HCT116 (cell line): ENCODE measurements at places on chromosomes 16 and 17.

GRCh38 chr17:44556832-44557606, at the start of gene FZD2:
TSS of gene FZD2 (plus strand) at chr17:44557484. CDS start at chr17:44557689, 205 bp downstream.
- DNase-seq, result peak; percentile 91

GRCh38 chr17:39926588-39927100, 757 bp downstream of the ORMDL3 start:
- DNase-seq, result no peak

DNA sequence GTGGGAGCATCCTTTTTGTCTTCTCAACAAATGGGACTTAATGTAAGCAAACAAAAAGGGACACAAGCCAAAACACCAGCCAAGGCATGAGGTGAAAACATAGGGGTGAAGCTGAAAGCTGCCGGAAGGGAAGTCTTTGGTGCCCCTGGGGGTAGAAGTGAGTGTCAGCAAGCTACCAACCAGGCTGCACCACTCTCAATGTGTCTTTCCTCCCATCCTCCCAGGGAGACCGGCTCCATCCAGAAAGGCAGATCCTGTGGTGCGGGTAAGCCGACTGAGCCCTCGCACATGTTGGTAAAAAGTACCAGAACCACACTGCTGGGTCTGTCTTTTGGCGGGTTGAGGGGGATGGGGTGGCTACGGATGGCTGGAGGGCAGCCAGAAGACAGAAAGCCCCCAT, 52.0 kb upstream of the SREBF1 start:
- no peak for DNase-seq

- no peak for DNase-seq
Measured at GRCh38 chr17:40457964-40458791, 14.9 kb downstream of the IGFBP4 start.

DNA sequence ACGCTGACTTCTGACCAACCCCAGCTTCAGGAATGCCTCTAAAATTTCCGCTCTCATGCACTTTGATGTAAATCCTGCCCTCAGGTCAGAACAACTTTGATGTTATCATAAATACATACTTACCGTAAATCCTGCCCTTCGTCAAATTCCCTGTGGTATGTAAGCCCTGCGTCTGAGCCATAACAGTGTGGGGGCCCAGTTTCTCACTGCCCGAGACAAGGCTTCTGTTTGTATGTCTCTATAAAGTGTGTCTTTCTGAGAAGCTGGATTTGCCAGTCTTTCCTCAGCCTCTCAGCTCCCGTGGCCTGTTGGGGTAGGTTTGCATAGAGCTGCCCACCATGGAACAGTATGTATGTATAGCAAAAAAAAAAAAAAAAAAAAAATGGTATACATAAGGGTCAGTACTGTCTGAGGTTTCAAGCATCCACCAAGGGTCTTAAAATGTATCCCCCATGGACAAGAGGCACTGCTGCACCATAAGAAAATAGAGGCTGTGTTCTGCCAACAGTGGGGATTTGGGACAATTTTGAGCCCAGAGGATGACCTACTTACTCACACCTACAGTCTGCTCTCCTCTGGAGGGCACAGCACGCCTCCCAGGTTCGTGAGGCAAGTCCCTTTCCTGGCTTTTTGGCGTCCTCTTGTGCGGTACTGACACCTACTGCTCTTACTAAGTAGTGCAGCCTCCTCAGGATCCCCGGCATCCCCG, 17.5 kb downstream of the PRMT7 start:
- DNase-seq, result peak; percentile 72

DNA sequence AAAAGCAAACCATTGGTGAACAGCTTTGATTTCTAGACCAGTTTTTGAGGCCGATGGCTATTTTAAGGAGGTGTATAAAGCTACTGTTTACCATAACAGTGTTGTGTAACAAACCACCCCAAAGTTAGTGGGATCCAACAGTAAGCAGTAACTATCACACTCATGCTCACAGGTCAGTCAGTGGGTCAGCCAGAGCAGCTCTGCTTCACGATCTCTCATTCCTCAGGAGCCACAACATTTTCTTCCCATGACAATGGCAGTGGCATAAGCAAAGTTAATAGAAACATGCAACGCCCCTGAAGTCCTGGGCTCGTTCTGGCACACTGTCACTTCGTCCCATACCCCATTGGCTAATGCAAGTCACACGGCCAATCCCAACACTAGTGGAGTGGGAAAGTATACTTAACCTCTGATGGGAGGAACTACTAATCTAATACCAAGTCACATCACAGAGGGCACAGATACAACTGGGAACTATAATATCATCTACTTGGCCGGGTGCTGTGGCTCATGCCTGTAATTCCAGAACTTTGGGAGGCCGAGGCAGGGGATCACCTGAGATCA, 28.0 kb upstream of the B4GALNT2 start:
- DNase-seq, result no peak

- no peak for DNase-seq
Measured at GRCh38 chr16:83742124-83742899, 65.5 kb upstream of the HSBP1 start.

DNA sequence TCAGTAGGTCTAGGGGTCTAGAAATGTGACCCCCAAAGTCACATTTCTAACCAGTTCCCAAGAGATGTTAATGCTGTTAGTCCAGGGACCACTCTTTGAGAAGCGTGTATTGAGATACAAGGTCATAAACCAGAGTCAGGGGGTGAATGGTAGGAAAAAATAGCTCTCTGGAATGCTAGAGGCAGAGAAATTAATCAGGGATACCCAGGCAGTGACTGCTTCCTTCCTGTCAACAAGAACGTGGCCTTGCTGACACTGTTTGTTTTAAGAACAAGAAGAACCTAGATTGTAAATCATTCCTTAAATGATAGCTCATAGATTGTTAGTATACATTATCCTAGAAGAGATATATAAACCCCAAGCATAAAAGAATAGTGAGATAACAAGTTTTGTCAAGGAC, 43.8 kb downstream of the PITPNM3 start:
- DNase-seq, result no peak

GRCh38 chr16:85606904-85607303, 6.2 kb upstream of the GSE1 start:
- no peak for DNase-seq

GRCh38 chr17:79295307-79295706, 220.7 kb downstream of the ENGASE start:
- no peak for DNase-seq

GRCh38 chr17:30823421-30823820, 1.1 kb downstream of the CRLF3 start:
- DNase-seq, result no peak

DNA sequence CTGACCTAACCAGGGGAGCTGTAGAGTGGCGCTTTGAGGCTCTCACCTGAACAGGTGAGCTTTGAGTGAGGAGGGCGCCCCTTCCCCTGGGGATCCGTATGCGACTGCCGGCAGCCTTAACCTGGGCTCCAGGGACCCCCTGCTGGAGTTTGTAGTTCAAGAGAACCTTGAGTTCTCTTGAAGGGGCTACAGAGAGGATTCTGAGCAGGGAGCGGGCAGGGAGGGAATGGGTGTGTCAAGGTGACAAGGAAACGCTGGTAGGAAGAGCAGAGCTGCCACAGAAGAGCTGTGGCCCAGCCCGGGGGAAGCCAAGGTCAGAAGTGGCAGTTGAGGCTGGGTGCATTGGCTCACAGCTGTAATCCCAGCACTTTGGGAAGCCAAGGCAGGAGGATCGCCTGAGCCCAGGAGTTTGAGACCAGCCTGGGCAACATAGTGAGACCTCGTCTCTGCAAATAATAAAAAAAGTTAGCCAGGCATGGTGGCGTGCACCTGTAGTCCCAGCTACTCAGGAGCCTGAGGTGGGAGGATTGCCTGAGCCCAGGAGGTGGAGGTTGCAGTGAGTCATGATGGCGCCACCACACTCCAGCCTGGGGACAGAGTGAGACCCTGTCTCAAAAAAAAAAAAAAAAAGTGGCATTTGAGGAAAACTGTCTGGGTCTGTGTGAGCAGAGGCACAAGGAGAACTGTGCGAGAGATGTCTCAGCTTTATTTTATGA, 1.2 kb downstream of the LLGL2 start:
- no peak for DNase-seq

GRCh38 chr17:699345-699744, 15.3 kb downstream of the VPS53 start:
- no peak for DNase-seq

- DNase-seq, result no peak
Measured at GRCh38 chr16:20791923-20792612, 14.2 kb downstream of the ERI2 start.

- no peak for DNase-seq
Measured at GRCh38 chr17:2058586-2059546, 4.0 kb downstream of the HIC1 start.

DNA sequence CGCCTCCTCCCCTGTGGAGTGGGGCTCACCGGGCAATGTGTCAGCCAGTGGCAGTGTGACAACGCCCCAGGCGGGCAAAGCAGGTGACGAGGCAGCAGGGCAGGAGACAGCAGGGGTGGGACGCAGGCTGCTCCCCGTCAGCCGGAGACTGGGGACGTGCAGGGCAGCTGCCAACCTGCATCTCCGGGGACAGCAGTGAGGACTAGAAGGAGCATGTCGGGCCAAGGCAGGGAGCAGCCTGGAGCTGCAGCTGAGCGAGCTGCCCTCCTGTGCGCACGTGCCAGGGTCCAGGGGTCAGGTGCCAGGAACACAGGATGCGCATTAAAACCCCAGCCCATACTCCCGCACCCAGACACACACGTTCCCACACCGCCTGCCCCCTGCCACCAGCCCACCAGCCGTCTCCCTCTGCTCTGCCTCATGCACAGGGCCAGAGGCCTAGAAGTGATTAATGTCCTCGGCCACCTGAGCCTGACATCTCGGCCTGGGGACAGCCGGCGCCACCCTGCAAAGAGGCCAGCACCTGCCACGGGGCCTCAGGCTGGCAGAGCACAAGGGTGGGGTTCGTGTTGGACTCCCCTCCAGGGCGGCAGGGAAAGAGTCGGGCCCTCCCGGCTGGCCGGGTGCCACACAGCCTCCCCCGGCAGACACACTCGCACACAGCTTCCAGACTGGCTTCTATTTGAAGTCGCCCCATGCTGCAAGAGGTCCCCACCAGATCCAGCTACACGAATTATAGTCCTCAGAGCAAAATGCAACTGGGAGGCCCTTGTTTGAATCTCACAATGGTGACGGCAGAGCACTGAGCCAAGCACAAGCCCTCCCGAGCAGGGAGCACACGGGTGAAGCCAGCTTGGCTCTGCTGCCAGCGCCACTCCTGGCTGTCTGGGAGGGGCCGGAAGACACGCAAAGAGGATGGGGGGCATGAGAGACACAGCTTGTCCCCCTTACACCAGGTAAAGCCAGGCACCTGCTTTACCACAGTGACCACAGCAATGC, 90.4 kb downstream of the RBFOX3 start:
- no peak for DNase-seq

DNA sequence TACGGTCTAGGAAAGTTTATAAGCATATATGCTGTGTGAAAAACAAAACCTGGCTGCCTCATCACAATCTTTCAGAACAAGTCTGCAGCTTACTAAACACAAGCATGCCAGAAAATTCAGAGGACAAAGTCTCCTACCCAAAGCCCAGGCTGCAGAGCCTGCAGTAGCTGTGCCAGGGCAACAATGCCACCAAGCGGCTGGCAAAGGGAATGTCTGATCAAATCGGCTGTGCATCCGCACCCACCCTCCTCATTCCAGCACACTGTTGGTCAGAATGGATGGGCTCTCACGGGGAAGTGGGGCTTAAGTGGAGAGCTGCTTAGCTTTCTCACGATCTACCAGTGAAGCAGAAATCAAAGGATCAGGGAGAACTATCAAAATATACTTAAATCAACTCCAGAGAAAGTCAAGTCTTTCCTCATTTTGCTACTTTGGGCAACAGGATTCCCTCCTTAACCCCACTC, 73.5 kb downstream of the CYTH1 start:
- DNase-seq, result peak; percentile 56

DNA sequence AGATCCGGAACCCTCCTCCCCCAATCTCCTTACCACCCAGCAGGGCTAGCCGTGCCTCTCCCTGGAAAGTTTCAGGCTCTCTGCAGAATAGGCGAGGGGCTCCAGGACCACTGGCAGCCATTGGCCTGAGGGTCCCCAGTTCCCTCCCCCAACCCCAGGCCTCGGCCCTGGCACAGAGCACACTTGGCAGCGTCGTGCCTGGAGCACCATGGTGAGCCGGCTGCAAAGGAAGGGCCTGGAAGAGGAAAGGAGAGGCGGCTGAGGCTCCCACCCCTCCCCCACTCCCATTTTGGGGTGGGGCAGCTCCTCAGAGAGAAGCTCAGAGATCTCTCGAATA, 369 bp upstream of the BTBD17 start:
- DNase-seq, result no peak

- no peak for DNase-seq
Measured at GRCh38 chr16:73356401-73357079, 308.6 kb upstream of the ZFHX3 start.

DNA sequence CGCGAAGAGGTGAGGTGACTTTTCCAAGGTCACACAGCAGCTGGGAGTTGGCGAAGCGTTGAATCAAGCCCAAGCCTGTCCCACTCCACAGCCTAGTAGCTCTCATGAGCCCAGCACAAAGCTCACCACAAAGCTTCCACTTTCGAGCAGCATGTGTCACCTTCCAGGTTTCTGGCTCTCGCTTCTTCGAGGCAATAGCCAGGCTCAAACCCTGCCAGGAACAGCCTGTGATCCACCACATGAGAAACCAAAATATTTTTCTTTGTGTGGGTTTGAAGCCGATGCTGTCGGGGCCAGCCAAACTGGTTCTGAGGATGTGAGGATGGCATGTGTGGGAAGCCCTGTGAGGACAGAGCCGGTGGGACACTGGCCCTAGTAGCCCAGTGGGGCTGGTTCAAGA, 68.1 kb downstream of the COG7 start:
- no peak for DNase-seq

- DNase-seq, result peak; percentile 18
Measured at GRCh38 chr17:37701496-37701898, 43.4 kb downstream of the HNF1B start.

- DNase-seq, result no peak
Measured at GRCh38 chr17:4449736-4450135, 16.0 kb downstream of the SPNS3 start.

- DNase-seq, result no peak
Measured at GRCh38 chr17:65553646-65554552, 7.5 kb downstream of the AXIN2 start.

- no peak for DNase-seq
Measured at GRCh38 chr17:61735807-61736206, 127.5 kb downstream of the BRIP1 start.

- DNase-seq, result no peak
Measured at GRCh38 chr17:7674934-7675333, 12.4 kb downstream of the TP53 start.

DNA sequence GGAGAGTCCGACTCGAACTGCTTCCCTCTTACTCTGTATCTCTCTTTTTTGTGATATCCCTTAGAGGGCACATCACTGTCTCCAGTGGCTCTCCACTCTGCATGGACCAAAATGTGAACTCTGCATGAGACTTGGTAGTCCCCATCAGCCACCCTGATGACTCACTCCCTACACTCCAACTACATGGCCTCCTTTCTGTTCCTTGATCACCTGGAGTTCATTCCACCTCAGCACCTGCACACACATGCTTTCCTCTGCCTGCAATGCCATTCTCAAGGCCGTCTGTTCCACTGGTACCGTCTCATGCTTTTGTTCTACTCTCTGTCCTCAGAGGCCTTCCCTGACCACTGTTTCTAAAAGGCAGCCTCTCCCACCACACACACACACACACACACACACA, 109.3 kb downstream of the DNAH9 start:
- DNase-seq, result no peak

GRCh38 chr17:66595893-66596292, 239.0 kb upstream of the CACNG5 start:
- no peak for DNase-seq

- no peak for DNase-seq
Measured at GRCh38 chr17:48047113-48047740, 932 bp upstream of the NFE2L1 start.
